Activated CD8-positive, alpha-beta memory T cell treated with anti-CD3 and anti-CD28 coated beads, Interleukin-2, amount 10 ng/mL, durations not matched to agents 7 days and 5 days (primary cell): ENCODE measurements at places on chromosomes 11 and 22.

GRCh38 chr11:45082744-45083543 is 63.5 kb upstream of the PRDM11 start:
- no peak overlapping the region for H3K27ac ChIP-seq
- H3K4me1 ChIP-seq: peaks cover 51% of the 10 kb centered on the region

- no peak overlapping the region for H3K27ac ChIP-seq
- H3K4me3 ChIP-seq: no peak overlapping the region
- peaks cover 5% of the 10 kb centered on the region for H3K4me1 ChIP-seq
- no peaks in the 10 kb centered on the region for H3K36me3 ChIP-seq
- no peak for DNase-seq
Measured at GRCh38 chr22:23478175-23478574, 101.9 kb downstream of the IGLL1 start.

- H3K36me3 ChIP-seq: no peaks in the 10 kb centered on the region
- H3K27me3 ChIP-seq: no peaks in the 10 kb centered on the region
- no peak overlapping the region for H3K4me3 ChIP-seq
- H3K27ac ChIP-seq: no peak overlapping the region
Measured at GRCh38 chr22:48901324-48901723, 926.3 kb downstream of the BRD1 start.

- no peak overlapping the region for H3K4me3 ChIP-seq
- no peak overlapping the region for H3K27ac ChIP-seq
- H3K27me3 ChIP-seq: peaks cover 39% of the 10 kb centered on the region
- H3K36me3 ChIP-seq: no peaks in the 10 kb centered on the region
- no peaks in the 10 kb centered on the region for H3K4me1 ChIP-seq
Measured at GRCh38 chr11:125320347-125321076, 156.0 kb downstream of the PKNOX2 start.
